Activated T-helper 1 cell treated with anti-CD3 and anti-CD28 coated beads, Interleukin-2, amount 50 U/mL, for 16 hours (primary cell): ENCODE measurements at places on chromosomes 5 and 9.

DNA sequence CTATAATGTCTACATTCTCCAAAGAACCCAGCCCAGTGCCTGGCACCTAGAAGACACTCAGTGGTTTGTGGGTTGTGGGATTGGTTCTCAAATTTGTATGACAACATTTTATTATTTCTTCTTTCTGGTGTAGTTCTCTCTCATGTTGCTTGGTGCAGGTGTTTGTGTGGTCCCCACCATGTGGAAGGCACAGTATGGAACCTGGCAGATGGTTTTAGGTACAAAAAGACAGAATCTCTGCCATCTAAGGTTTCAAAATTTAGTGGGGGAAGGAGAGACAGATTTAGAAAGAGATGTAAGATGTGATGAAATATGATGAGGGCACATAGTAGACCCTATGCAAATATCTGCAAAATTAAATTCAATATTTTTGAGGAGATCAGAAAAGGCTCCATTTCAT is 323.8 kb downstream of the CDK5RAP2 start:
- DNase-seq = no peak

DNA sequence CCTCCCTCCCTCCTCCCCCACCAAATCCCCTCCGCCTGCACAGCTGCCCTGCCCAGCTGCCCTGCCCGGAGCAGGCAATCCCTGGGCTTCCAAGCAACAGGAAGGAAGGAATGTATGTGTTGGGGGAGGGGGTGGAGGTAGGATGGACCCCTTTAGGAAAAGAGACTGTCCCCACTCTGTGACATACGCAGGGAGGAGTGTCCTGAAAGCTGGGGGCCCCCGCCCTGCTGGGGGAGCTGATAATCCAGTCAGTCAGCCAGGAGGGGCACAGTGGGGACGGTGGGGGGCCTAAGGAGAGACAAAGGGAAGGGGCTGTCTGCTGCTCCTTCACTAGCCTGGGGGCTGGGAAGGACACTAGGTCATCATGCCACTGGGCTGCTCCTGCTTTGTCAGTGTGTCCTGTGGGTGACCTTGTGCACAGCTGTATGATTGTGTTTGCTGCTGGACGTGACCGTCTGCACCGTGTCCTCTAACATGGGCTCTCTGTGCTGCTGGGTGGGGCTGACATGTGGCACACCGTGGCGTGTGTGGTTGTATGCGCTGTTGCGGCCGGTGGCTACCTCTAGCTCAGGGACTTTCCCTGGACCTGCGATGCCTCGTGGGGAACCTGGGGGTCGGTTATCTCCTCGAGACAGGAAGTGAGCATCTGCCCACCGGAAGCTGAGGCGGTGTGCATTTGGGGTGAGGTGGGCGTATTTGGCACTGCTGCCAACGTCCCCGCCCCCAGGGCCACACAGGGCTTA is 3.0 kb downstream of the N4BP3 start:
- no peak for DNase-seq

- no peak for DNase-seq
These were observed 257.6 kb downstream of the TAF11L14 start for GRCh38 chr5:17891881-17892280.

GRCh38 chr9:2486988-2487387 is 134.6 kb upstream of the VLDLR start:
- no peak for DNase-seq

DNA sequence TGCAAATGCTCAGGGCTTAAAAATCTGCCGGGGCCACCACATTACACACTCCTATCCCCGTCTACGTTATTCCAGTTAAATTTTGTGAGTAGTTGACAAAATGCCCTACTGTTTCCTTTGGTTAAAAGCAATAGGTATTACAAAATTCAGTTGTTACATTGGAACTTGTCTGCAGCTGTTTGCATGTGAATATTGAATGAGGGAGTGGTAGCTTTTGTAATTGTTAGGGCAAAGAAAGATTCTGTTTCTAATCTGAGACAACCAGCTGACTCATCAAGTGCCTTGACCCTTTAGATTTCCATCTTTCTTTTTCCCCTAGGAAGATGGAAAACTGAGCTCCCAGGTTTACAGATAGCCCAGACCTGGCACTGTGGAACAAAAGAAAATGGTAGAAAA is 30.2 kb downstream of the MAML1 start:
- no peak for DNase-seq
